ENCODE measurements at places on chromosomes 11 and 22. TPM values are rescaled to one million over a fixed set of nuclear protein-coding genes. Genes with fewer than 3 reads are reported as not detected.

- no peak for DNase-seq
Measured at GRCh38 chr11:66311470-66311964, 5.3 kb downstream of the CD248 start.

GRCh38 chr11:27367881-27368280 lies 4.9 kb upstream of the CCDC34 start:
- no peak for DNase-seq

GRCh38 chr22:40746428-40747220 lies 67.3 kb downstream of the MCHR1 start:
- DNase-seq: no peak

DNA sequence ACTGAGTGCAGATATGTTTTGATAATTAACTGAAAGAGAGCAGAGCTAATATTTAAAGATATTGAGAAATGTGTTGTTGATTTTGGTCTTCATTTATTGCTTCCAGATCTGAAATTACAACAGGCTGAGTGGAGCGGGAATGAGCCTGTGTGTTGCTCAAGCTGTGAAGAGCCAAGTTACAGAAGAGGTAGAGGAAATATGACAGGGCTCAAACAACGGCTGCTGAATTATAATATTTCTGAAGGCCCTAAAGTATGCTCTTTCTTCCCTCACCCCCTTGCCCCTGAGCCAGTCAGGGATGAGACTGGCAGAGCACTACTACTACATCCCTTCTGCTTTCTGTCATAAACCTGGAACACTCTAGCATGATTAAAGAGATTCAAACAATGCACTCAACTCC lies 115.6 kb downstream of the FANCF start:
- no peak for DNase-seq

DNA sequence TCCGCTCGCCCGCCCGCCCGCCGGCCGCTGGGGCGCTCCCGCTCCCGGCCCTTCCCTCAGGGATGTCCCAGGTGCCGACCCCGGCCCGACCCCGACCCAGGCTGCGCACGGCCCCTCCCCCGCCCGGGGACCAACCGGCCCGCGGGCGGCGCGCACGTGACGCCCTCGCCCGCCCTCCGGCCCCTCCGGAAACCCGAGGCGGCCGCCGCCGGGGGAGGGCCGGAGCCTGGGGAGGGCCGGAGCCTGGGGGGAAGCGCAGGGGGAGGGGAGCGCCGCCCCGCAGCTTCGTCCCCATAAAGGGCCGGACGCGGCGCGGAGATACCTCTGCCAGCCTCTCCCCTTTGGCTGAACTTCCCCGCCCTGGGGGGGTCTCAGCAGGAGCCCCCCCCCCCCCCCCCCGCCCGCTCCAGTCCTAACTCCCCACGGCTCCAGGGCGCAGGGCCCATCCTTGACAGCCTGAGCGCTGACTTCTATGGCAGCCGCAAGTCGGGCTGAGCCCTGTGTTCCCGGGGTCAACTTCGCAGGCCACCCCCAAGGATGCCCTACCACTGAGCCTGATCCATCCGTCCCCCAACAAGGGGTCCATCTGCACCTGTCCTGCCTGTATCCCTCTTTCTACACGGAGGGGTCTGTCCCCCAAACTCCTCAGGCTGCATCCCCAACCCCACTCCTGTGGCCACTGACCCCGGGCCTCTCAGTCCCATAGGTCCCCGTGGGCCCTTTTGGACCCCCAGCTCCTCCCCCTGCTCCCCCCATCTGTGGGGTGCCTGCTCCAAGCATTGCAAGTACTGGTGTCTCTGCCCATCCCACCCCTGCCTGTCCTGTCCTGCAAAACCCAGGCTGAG lies at the start of gene MAPK12:
TSS of gene MAPK12 (minus strand) at position 69 of the 845 bp plus-strand sequence. CDS start 174 bp downstream, outside the sequence.
- DNase-seq: no peak

GRCh38 chr11:120893440-120894201 lies 130.3 kb upstream of the TBCEL start:
- DNase-seq: no peak

DNA sequence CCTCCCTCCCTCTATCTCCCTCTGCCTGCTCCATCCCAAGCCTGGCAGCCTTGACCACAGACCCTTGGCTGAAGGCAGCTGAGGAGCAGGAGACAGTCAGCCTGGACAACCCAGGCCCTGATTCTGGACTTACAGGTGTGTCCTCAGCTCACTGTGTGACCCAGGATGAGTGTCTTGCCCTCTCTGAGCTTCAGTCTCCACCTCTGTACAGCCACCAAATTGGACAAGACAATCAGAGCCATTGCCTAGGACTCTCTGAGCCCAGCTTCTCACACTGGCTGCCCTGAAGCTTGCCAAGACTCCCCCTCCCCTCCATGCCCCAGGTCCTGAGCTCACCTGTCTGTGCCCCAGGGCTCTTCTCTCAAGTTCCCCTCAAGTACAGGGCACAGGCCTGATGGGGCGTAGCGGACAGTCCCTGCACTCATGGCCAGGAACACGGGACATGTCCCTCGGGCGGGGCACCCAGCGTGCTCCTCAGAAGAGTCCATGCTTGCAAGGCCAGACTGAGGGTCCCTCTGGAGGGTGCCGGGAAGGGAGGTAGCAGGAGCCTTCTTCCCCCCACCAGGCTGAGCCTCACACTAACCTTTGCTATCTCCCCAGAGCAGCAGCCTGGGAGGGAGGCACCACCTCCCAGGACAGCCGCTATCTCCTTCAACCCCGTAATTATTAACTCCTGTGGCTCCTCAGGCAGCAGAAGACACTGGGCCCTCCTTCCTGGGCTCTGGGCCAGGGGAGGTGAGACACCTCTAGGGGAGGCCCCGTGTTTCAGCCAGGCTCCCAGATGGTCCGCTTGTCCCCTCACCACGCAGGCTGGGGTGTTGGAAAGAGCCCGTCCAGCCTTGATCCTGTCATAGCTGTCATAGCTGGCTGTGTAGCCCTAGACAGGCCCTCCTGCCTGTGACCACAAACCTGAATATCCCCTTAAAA lies 2.6 kb upstream of the RAB3IL1 start:
- no peak for DNase-seq

DNA sequence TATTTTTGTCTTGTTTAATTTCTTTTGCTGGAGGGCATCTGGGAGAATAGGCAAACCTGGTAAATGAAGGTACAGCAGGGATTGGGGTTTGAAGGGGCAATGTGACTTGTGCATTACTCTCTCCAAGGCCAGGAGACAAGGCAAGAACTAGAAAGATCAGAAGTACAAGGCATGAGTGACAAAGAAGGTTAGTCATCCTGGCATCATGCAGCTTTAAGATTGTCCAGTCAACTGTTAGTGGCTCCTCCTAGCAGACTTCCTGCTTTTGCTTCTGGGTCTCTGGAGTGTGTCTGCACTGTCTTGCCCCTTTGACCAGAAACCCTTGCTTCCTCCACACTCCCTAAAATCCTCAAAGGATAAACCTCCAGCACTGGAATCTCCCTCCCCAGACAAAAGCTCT lies 27.2 kb upstream of the GLYATL1 start:
- DNase-seq: no peak

- no peak for DNase-seq
Measured at GRCh38 chr22:31574055-31574670, 77.8 kb downstream of the SFI1 start.

OLFML1 gene
- 1.1 TPM for polyA plus RNA-seq

SCGB1D2 gene
- polyA plus RNA-seq: not detected

GSC2 gene
- not detected for polyA plus RNA-seq

OR51B2 gene
- not detected for polyA plus RNA-seq

All from BJ (cell line).